D721Med (cell line): ENCODE measurements at places on chromosomes 13 and 19.

DNA sequence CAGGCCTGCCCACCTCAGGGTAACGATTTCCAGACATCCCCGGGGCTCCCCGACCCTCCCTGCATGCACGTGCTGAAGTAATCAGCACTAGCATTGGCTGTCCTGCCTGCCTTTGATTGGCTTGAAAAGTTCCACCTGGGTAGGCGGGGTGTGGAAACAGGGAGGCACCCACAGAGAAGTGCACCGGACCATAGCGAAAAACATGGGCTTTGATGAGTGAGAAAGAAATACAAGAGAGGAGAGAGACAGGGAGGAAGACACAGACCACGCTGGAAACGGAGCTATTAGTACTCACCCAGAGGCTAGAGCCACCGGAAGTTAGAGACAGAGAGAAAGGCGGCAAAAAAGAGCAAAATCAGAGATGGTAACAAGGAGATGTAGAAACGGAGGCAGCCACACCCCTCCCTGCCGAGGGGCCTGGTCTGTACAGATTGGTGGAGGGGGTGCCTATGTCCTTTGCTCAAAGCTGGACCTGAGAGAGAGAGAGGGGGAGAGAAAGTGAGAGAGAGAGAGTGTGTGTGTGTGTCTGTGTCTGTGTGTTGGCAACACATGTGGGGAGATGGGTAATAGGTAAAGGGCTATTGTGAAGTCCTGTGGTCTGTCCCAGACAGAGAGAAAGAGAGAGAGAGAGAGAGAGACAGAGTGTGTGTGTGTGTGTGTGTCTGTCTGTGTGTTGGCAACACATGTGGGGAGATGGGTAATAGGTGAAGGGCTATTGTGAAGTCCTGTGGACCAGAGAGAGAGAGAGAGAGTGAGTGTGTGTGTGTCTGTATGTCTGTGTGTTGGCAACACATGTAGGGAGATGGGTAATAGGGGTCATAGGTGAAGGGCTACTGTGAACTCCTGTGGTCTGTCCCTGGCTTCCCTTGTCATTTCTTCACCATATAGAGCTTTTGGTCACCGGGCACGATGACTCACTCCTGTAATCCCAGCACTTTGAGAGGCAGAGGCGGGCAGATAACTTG, 2.9 kb downstream of the CGB3 start:
- DNase-seq = no peak

GRCh38 chr13:107067381-107067780, 499.4 kb upstream of the ARGLU1 start:
- no peak for DNase-seq

- no peak for DNase-seq
These were observed 142.8 kb downstream of the SOX1 start for GRCh38 chr13:112209711-112210110.

DNA sequence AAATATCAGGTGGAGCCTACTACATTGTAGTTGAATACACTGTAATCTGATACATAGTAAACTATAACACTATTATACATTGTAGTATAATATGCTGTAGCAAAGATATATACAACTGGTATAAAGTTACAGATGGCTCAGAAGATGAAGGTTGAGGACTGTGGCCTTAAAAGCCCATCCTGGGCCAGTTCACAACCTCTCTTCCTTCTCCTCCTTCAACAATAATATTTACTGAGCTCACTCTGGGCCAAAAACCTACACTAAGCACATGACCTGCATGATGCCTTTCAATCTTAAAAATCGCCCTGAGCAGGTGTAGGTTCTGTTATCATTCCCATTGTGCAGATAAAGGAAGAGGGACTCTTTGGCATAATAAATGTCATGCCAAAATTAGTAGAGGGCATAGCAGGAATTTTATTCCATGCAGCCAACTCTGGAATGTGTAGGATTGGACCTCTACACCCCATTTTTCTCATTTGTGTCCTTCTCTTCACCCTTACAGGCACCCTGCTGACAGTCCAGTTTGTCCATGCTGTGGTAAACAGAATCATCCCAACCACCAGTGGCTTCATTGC, 14.6 kb upstream of the SIN3B start:
- DNase-seq = no peak

- DNase-seq = no peak
These were observed 2.1 kb upstream of the TUBA3C start for GRCh38 chr13:19183676-19184075.

DNA sequence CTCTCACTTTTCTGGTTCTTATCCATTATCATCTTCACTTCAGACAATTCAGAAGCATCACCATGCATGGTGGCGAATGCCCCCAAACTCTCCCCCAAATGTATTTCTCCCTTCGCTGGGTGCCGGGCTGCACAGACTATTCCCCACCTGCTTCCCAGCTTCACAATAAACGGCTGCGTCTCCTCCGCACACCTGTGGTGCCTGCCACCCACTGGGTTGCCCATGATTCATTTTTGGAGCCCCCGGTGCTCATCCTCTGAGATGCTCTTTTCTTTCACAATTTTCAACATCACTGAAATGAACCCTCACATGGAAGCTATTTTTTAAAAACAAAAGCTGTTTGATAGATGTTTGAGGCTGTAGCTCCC, 2.8 kb upstream of the F10 start:
- no peak for DNase-seq

GRCh38 chr19:46980761-46981160, 38.9 kb upstream of the NPAS1 start:
- DNase-seq = no peak

- no peak for DNase-seq
These were observed 13.9 kb downstream of the ZFP82 start for GRCh38 chr19:36404498-36404897.

GRCh38 chr13:78845656-78846365, 186.9 kb upstream of the OBI1 start:
- DNase-seq = no peak

GRCh38 chr19:44865196-44865767, 19.2 kb downstream of the NECTIN2 start:
- DNase-seq = no peak

DNA sequence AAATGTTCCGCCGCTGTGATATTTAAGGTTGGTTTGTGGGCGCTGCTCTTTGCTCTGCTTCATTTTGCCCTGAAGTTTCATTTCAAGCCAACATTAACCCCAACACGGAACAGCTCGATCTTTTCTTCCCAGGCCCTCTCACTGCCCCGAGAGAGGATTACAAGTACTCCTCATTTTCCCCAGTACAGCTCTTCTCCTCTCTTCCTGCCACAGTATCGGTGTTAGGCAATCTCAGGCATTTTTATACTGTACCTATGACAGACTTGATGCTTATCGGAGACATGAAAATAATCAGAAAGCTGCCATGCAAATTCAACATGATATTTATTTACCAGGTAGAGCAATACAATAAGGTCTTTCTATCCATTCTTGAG, 1.3 kb upstream of the EDNRB start:
- DNase-seq = no peak

DNA sequence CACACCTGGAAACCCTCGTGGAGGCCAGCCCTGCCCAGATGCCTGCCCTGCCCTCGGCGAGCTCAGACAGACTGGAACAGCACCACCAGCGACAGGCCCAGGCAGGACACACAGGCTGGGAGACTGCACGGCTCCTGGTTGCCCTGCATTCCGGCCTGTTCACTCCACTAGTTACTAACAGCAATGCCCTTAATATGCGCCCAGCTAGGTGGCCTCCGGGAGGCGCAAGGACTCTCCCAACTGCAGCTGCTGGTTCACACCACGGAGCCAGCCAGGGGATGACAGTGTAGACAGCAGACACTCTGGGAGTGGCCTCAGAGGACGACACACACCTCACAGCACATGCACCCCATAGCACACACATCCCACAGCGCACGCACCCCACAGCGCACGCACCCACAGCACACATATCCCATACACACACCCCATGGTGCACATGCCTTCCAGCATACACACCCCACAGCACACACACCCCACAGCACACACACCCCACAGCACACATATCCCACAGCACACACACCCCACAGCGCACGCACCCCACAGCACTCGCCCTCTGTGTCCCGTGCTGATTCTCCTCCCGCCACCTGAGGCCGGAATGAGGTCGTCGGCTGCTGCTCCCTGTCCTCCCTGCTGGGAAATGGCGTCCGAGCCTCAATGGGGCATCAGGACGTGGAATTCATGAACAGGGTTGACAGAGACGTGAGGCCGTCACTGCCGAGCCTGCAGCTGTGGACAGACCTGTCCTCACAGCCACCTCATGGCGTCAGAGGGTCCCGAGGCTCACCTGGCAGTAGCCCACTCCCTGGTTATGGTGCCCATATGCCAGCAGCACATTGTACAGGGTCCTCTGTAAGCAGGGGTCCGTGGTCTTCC, 13.6 kb downstream of the GRTP1 start:
- no peak for DNase-seq

DNA sequence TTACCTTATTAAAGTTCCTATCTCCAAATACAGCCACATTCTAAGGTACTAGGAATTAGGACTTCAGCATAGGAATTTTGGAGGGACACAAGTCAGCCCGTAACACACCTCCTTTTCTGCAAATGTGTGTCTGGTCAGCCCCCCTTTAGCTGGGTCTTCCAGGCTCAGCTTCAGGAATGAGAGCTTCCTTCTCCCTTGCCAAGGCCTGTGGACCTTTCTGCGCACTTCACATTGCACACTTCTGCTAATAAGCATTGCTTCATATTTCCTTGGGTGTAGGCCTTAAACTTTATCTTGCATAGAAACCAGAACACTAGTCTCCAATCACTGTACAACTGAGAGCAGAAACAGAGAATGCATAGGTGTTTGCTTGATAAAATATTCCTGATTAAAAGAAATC, 4.5 kb upstream of the STK24 start:
- DNase-seq = no peak

DNA sequence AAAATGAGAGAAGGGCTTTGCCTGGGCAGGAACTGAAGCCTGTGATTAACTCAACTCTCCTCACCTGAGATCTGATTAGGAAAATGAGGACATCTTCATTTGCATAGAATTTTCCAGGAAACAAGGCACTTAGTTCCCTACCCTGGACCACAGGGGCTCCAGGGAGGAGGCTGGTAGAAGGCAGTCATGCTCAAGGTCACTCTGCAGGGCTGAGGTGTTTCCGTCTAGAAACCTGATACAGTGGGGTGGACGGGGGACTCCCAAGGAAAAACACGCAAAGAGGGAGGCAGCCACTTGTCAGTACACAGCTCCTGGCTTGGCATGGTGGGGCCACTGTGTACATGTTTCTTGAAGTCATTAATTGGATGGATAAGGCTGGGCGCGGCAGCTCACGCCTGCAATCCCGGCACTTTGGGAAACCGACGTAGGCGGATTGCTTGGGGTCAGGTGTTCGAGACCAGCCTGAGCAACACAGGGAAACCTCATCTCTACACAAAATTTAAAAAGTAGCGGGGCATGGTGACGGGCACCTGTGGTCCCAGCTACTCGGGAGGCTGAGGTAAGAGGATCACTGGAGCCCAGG, 6.0 kb downstream of the KLK14 start:
- DNase-seq = no peak

DNA sequence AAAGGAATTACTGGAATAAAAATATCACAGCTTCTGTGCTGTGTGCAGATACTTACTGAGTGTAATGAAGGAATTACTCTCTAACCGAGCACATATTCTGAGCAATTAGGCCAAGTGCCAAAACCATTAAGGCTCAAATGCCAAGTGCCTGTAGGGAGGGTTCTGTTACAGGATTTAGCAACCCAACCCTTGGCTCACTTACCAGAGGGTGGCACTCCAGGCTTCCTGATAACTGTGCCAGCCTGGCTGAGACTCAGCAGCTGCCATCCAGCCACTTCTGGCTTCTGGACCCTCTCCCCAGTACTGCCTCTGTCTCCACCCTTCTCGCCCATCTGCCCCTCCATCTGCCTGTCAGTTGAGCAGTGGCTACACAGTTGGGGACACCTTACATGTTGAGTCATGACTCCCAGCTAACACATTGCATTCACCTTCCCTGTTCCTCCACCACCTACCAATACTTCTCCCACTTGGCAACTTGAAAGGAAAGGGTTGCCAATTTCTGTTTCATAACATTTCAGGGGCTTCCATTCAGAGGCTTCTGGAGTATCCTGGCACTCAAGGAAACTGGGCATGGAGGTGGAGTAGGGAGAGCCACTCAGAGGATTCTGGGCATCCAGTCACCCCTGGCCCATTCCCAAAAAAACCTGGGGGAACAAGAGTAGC, 110.5 kb downstream of the COG6 start:
- no peak for DNase-seq

DNA sequence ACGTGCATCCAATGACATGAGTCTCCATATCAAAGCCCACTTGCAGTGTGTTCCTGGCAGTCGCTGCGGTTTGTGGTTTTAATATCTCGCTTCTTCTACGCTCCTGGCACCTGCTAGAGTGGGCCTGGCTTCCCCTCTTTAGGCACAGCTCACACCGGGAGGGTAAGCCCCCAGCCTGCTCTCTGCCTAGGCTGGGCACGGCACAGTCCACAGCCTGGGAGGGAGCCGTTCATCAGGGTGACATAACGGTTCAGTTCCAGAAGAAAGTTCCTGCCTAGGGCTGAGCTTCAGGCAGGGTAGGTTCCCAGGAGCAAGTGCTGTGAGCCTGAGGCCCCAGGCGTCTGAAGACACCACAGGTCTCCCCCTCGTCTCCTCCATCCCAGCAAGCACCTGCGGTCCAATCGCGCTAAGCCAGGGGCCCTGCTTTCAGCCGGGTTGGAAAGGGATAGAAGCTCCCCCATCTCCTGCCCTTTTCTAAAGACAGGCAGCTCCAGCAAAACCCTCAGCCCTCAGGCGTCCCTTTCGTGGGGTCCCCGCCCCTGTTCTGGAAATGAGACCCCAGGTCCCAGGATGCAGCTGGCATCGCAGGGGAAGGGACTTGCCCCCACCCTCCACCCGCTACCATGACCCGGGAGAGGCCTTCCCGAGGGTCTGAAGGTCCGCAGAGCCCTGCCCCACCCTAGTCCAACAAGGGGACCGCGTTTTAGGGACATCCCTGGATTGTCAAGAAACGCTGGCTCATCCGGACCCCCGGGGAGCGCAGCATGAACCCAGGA, 121.6 kb upstream of the ZNF507 start:
- no peak for DNase-seq

- no peak for DNase-seq
These were observed 341.3 kb downstream of the SPRY2 start for GRCh38 chr13:79999601-80000000.

DNA sequence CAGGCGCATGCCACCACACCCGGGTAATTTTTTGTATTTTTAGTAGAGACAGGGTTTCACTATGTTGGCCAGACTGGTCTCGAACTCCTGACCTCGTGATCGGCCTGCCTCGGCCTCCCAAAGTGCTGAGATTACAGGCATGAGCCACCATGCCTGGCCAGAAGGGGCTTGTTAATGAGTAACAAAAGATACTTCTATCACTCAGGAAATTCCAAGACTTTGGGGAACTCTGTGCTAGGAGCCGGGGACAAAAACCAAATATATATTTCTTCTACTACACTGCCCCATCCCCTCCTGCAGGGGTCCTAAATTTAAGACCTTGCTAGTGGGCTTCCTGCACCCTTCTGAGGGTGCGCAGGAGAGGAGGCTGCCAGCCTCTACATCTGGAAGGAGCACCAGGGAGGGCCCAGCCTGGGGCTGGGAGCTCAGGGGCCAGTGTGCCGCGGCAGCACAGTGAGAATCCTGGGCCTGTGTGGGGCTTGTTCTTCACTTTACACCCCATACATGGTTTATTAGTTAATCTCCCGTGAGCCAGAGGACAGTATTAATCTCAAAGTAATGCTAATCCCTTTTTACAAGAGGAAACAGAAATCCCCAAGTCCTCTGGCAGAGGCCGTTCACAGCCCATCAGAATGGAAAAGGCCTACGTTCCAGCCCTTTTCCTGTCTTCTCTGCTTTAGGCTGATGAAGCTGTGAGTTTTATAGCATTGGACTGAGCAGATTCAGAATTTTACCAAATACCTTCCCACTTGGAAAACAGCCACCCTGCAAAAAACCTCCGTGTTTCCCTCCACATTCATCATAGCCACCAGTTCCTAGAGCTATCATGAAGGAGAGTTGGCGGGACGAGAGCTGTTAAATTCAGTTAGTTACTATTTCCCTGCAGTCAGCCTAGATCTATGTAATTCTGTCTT, 44.4 kb upstream of the NPAS1 start:
- peak; percentile 96 for DNase-seq
